Stimulated activated CD8-positive, alpha-beta memory T cell treated with anti-CD3 and anti-CD28 coated beads, Interleukin-15, amount 100 ng/mL, for 48 hours (primary cell): ENCODE measurements at places on chromosomes 12 and 14.

- DNase-seq = peak; percentile 55
Observed at GRCh38 chr14:101878822-101879528, 85.4 kb upstream of the DYNC1H1 start.

- DNase-seq = peak; percentile 23
Observed at GRCh38 chr12:62767946-62768345, 167.0 kb downstream of the PPM1H start.

- no peak for DNase-seq
Observed at GRCh38 chr12:49432616-49433015, 65.4 kb downstream of the SPATS2 start.

GRCh38 chr14:36504771-36505175, 15.3 kb downstream of the NKX2-1 start:
- DNase-seq = no peak

DNA sequence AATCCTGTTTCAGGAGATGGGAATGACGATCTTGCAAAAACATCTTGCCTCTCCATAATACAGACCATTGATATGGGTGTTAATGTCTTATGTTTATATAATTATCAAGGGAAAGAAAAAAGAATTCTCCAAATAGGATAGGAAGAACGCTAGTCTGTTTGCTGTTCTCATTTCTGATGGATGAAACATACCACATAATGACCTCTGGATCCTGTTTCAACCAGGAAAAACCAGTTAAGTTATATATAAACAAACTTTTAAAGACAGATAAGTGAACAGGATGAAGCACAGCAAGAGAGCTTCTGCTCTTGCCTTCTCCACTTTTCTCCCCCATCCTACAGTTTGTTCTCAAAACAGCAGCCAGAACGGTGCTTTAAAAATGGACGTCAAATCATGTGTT, 27.8 kb downstream of the COQ6 start:
- DNase-seq = no peak

DNA sequence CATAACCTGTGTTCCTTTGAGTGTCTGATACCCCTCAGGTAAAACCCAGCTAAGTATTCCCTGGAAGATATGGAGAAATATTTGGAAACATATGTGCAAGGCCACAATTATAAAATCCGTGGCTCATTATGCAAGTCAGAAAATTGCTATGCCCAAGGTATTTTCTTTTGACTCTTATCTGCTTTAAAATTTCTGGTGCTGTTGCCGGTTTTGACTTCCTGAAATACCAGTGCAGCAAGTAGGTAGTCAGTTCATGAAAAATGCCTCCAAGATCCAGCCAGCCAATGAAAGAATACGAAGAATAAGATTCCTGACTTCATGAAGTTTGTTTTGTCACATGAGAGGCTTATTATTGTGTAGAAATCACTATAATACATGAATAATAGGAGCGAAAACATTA, 20.2 kb upstream of the FUT8 start:
- DNase-seq = no peak

GRCh38 chr12:18919871-18920511, 182.1 kb downstream of the CAPZA3 start:
- no peak for DNase-seq

GRCh38 chr14:71141701-71142374, 234.6 kb downstream of the PCNX1 start:
- DNase-seq = no peak

- DNase-seq = no peak
Observed at GRCh38 chr12:76551482-76551888, 8.1 kb downstream of the OSBPL8 start.

GRCh38 chr12:107670999-107671643, 14.5 kb upstream of the PWP1 start:
- no peak for DNase-seq

- no peak for DNase-seq
Observed at GRCh38 chr14:56005191-56006053, 112.8 kb upstream of the PELI2 start.

DNA sequence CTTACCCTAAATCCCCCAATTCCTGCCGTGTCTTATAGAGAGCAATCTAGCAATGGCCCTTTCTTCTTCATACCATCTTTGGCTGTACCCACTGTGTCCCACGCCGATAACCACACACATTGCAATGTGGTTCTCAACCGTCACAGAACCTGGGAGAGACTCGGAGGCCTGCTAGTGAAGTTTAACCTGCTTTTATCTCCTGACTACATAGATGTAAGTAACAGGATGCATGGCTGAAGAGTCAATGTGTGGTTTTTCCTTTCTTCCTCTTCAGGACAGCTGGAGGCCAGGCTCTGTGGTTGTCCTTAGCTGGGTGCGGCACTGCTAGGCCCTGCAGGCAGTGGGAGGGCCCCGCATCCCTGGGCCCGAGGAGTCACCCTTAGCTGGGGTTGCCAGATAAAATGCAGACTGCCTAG, 51.3 kb downstream of the ZNF664 start:
- no peak for DNase-seq

- no peak for DNase-seq
Observed at GRCh38 chr12:12323591-12323990, 26.5 kb downstream of the MANSC1 start.

- no peak for DNase-seq
Observed at GRCh38 chr12:90060031-90060430, 351.4 kb upstream of the ATP2B1 start.

DNA sequence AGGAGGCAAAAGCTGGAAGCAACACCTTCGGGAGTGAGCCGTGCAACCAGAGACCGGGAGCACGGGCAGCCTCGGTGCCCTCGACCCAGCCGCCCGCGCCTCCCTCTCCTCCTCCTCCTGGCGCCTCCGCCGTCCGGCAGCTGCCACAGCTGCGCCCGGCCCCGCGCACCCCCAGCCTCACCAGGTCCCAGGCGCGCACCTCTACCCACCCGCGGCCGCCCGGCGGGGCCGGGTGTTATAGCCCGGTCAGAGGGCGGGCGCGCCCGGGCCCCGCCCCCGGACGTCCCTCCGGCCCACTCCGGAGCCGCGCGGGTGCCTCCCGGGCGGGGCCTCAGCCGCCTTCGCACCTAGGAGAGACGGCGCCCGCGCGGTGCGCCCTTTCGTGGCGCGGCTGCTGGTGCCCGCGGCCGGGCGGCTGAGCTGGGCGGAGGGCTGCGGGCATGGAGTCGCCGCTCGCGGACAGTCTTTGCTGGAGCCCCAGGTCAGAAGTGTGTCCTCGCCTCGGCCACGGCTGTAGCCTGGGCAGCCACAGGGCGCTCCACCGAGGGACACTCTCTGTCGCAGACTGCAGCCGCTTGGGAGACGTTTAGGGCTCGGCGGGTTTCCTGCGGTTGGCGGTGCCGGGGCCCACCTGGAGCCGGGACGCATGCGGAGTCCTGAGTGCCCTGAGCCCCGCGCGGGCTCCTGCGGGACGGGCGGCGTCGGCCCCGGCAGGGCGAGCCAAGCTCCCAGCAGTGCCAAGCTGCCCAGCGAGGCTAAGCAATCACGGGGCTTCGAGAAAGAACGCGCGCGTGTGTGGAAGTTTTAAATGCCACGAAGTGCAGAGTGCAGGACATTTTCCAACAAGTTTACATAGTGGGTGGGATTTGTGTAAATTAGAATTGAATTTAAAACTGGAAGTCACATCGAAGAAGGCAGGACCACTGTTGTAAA, at the start of gene CPM:
CPM (minus strand) TSS at position 211 of the 933 bp plus-strand sequence. CDS start 334 bp downstream, outside the sequence.
- DNase-seq = peak; percentile 43

GRCh38 chr12:32003654-32004053, 44.4 kb downstream of the RESF1 start:
- DNase-seq = no peak

DNA sequence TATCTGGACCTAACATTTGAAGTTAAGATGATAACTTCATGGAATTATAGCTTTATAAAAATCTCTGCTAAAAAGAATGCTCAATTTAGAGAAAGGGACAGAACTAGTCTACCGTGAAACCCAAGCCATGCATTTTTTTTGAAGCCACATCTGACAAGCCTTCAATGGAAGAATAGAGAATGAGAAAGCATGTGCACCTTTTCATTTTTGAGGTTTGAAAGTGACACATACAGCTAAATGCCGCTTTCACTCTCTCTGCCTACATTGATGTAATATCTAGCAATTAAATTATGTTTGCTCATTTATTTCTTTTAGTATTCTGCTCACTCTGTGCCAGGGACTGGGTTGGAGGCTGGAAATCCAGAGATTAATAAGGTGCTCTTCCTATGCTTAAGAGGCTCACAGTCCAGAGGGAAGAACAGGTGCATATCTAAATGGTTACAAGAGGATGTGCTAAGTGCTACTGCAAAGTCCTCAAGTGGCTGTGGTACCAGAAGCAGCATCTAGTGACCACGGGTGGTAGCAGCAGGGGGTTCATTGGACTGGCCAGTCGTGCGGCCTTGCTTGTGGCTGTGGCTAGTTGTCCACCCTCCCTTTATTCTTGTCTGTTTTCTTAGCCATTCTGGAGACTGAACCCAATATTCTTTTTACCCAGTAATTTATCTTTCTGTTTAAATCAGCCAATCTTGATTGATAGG, 60.4 kb downstream of the PPP1R36 start:
- DNase-seq = no peak

DNA sequence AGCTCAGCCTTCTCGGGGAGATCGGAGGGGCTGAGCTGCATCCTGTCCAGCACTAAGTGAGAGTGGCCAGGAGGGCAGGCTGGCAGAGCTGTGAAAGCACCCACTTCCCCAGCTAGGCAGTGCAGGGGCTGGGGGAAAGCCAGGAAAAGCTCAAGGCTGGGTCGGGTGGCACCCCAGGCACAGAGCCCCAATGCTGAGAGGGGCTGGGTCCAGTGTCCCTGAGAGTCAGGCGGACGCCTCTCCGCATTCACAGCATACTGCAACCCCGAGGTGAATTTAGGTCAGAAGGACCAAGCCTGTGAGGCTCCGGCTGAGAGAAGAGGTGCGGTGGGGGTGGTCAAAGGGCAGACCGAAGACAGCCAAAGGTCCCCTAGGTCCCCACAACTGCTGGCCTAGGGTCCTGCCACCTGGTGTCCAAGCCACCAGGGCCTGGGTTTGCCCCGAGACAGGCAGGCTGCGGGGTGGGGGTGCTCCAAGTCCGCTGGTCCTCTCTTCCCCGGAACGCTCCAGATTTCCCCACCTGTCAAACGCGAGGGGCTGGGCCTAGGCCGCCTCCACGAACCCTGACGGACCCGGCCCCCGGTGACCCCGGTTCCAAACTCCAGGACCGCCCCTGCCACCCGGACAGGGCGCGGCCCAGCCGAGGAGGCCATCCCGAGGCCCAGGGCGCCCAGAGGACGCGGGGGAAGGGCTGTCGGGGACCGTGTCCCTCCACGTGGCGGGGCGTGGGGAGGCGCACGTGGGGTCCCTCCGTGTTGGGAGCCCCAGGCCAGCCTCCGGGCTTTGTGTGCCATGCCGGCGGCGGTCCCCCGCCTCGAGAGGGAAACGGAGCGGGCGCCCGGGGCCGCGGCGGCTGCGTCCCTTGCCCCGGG, 527 bp downstream of the CAMKK2 start:
- no peak for DNase-seq

- no peak for DNase-seq
Observed at GRCh38 chr12:7542046-7542445, 38.5 kb upstream of the CD163 start.

DNA sequence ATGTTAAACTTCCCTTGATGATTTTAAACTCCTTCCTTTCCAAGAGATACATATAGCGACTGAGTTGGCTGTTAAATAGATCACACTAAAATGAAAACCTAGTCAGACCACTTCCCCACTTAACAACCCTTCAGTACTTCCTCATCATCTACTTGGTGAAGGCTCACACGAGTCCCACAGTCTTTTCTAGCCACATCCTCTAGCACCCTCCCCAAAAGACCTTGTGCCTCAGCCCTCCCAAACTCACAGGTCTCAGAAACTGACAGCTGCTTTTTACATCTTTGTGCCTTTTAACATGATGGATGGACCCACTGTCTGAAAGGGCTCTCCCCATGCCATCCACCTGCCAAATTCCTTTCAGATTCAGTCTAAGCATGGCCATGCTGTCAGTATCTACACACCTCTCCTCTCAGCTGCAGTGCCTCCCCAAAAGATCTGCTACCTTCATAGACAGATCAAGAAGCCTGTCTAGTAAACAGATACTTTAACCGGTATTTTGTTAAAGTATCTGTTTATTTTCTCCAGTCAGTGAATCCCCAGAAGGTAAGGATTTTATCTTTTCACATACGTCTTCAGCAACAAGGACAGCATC, 65.1 kb upstream of the GPHB5 start:
- peak; percentile 14 for DNase-seq
